Suppressor macrophage treated with lipopolysaccharide for 4 hours (primary cell): ENCODE measurements at places on chromosomes 16 and 17.

GRCh38 chr17:73609758-73610157 lies 34.5 kb downstream of the SDK2 start:
- no peak for DNase-seq

DNA sequence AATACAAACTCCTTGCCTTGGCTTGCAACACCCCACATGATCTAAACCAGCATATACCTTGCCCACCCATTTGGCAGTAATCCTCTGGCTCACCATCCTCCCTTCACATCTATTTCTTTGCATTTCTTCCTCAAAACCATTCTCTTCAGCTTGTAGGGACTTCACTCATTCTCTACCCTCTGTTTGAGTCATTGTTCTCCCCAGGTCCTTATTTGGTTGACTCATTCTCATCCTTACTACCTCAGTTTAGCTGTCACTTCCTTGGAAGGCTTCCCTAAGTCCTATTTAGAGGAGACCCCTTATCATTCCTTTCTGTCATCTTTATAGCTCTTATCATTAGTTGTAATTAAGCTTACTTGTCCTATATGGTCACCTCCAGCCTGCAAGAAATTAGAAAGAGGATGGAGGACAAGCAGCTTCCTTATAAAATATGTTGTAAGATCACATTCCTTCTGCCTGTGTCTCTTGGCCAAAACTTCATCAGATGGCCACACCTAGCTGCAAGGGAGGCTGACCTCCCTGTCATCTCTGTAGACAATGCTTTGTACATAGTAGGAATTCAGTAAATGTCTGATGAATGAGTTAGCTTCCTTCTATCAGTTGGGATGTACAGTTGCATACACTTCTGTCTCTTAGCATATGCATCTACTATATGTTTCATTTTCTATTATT lies 1.7 kb downstream of the TTC19 start:
- no peak for DNase-seq

DNA sequence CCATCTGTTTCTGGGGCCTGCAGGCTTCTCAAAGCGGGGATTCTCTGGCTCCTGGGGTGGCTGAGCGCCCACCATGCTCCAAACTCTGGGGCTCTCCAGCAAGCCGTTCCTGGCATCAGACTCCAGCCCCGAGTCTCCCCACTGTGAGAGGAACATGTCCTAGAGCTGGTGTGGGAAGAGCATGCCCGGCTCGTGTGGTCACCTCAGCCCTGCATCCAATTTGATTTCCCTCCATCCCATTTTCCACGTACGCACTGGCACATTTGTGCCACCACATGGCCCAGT lies 23.2 kb upstream of the KCNJ12 start:
- no peak for DNase-seq

DNA sequence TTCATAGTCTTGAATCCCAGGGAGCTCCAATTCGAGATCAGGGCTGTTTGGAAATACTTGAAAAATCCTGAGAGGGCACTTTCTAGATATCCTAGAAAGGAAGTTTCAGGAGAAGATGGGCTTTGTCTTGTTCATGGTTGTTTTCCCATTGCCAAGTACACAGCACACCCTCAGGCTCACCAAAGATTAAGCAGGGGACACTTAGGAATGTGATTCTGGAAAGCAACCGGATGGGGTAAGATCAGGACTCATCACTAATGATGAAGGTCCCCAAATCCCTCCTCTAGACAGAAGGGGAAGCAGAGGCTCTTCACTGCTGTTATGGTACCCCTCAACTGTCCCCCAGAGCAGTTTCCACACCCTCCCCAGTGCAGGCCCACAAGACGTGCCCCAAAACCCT lies 40.7 kb downstream of the VAC14 start:
- no peak for DNase-seq

GRCh38 chr17:64202683-64203344 lies 60.2 kb downstream of the TEX2 start:
- DNase-seq, result peak; percentile 65

DNA sequence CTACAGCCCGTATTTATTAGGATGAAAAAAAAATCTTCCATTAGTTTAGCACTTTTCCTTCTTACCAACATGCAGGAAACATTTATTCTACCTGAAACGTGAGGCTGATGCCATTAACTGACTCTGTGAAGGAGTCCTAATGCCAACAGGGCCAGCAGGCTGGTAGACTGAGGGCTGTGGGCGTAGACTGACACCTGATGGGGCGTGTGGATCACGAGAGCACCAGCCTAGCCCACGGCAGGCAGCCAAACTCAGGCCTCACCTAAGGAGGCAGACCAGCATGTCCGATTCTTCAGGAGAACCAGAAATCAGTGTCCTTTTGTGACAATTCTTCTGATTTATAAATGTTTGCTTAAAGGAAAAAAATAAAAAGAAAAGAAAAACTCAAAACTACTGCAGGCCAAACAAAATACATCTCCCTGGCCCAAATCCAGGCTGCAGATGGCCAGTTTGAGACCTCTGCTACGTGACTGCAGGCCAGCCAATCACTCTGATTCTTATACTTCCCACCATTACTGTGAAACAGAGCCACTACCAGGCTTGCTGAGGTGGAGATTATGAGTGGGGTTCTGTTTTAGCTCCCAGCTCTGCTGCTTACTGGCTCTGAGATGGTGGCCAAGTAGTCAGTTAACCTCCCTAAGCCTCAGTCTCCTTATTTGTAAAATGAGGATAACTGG lies 66.5 kb downstream of the GNAO1 start:
- no peak for DNase-seq

- no peak for DNase-seq
These were observed 2.2 kb upstream of the RPL38 start for GRCh38 chr17:74201250-74201649.
